ENCODE measurements at places on chromosomes 6 and 20.

- no peak for DNase-seq
Measured at GRCh38 chr6:100372326-100373091, 92.2 kb downstream of the SIM1 start.

DNA sequence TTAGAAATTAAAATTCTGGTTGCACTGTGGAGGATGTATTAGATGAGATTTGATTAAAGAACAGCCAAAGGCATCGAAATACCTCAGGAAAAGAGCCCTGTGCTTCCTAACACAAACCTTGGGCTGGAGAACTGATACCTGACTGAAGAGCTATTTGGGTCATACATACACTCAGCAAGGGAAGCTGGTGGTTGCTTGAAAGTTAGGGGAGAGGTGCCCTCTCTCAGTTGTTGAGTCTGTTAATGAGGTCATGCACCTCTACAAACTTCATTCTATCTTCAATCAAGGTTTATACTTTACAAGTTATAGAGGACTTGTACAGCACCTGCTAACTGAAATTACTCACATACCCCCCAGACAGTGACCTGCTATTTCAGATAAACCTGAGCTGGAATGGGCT is 25.5 kb downstream of the FAM184A start:
- no peak for DNase-seq

- DNase-seq, result peak; percentile 22
Measured at GRCh38 chr20:10761232-10761631, 87.4 kb upstream of the JAG1 start.

DNA sequence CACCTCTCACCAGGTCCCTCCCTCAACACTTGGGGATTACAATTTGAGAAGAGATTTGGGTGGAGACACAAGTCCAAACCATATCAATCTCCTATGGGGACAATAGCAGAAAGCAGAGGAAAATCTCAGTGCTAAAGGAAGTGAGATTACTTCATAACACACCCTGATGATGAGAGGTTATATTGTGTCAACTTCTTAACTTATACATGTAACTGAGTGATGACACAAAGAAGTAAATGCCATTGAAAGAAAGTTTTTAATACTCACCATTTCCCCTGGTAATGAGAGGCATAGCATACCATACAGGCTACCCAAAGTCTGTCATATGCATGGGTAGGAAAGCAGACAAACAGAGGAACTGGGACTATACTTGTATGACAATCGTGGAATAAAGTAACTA is 137.2 kb downstream of the MMUT start:
- no peak for DNase-seq

GRCh38 chr20:45872626-45873025 is 8.4 kb upstream of the ZSWIM1 start:
- no peak for DNase-seq

- no peak for DNase-seq
Measured at GRCh38 chr6:111718326-111718725, 112.6 kb upstream of the TRAF3IP2 start.

- no peak for DNase-seq
Measured at GRCh38 chr6:11364971-11365397, 132.5 kb upstream of the NEDD9 start.

GRCh38 chr20:39775110-39775509 is 813.0 kb downstream of the DHX35 start:
- DNase-seq, result peak; percentile 37

DNA sequence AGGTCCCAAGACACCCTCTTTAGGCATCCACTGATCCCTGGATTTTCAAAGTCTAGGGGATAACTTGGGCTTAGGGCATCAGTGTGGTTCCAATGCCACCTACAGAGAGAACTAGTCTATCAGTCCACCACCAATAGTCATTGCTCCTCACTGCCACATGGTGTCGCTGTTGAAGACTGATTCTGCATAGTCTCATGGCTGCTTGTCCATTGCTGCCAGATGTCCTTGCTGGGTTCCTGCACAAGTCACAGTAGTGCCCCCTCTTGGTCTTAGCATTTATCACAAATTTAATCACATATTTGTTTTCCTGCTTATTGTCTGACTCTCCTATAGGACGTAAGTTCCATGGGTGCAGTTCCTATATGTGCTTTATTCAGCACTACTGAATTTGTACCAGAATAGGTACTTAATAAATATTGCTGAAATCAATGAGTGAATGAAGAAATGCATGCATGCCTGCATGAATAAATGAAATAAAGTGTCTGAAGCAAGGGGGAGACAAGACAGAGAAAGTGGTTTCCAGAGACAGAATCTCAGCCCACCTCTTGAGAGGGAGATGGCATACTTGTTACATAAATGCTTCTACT is 45.9 kb upstream of the RALY start:
- DNase-seq, result no peak

- no peak for DNase-seq
Measured at GRCh38 chr20:1901704-1902103, 6.5 kb downstream of the SIRPA start.

GRCh38 chr6:128918886-128919285 is 35.9 kb downstream of the LAMA2 start:
- no peak for DNase-seq

- DNase-seq, result no peak
Measured at GRCh38 chr20:62820208-62820961, 3.5 kb downstream of the COL9A3 start.

GRCh38 chr20:63530788-63531160 is 6.4 kb downstream of the PTK6 start:
- DNase-seq, result no peak

Data from fibroblast of skin of left quadriceps (primary cell).